ENCODE measurements at places on chromosomes 11 and 22.

- DNase-seq: peak; percentile 40
Observed at GRCh38 chr11:86644291-86644690, 28.1 kb downstream of the ME3 start.

DNA sequence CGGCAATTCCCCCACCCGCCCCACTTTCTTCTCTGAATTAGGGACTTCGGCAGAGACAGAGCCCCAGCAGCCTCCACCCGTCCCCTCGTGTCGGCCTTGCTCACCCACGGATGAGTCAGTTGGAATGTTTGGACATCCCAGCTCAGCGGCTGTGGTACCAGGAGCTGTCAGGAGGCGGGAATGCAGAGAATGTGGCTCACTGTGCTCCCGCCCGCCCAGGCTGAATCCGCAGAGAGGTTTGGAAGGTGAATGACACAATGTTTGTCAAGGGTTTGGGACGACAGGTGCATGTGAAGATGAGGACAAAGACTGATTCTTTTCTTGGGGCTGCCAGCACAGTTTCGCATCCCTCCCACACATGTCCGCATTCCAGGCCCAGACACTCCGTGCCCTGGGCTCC is 39.6 kb downstream of the LIF start:
- DNase-seq: peak; percentile 99

GRCh38 chr22:45647532-45648225 is 24.0 kb upstream of the ATXN10 start:
- no peak for DNase-seq

DNA sequence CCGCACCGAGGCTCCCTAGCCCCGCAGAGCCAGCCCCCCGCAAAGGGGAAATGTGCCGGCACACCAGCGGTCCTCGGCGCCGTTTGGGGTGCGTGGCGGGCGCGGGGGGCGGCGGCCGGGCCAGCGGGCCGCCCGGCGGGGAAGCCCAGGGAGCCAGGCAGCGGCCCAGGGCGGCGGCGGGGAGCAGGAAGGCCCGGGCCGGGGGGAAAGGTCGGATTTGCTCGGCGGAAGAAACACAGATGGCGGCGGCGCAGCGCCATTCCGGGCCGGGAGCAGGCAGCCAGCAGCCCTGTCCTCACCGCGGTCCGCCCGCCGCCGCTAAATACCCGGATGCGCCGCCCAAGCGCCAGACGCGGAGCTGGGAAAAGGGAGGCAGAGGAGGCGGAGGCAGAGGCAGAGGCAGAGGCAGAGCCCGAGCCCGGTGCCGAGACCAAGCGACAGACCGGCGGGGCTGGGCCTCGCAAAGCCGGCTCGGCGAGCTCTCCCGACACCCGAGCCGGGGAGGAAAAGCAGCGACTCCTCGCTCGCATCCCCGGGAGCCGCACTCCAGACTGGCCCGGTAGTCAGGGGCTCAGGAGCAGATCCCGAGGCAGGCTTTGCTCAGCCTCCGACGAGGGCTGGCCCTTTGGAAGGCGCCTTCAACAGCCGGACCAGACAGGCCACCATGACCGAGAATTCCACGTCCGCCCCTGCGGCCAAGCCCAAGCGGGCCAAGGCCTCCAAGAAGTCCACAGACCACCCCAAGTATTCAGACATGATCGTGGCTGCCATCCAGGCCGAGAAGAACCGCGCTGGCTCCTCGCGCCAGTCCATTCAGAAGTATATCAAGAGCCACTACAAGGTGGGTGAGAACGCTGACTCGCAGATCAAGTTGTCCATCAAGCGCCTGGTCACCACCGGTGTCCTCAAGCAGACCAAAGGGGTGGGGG is 2.6 kb upstream of the GCAT start:
- peak; percentile 84 for DNase-seq

GRCh38 chr22:19997561-19998231 is 18.9 kb downstream of the ARVCF start:
- DNase-seq: no peak

DNA sequence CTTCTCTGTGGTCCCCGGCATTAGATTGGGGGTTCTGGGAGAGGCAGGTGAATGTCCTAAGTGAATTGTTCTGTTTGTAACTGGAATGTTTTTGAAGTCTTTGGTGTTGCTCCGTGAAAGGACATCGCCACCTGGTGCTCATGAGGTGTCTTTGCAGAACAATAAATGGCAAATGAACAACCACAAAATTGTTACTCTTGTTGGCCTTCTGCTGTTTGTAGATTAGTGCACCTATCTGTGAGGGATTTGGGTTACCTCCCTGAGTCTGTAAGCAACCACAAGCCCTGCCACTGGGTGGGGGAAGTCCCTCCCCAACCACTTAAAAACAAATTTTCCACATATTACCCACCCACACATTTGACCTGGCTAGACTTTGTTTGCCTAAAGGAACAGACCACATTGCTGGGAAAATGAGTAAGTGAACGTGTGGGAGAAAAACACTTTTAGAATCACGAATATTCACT is 4.7 kb downstream of the MPEG1 start:
- DNase-seq: peak; percentile 49

GRCh38 chr11:77302752-77303151 is 1.3 kb upstream of the GDPD4 start:
- no peak for DNase-seq

DNA sequence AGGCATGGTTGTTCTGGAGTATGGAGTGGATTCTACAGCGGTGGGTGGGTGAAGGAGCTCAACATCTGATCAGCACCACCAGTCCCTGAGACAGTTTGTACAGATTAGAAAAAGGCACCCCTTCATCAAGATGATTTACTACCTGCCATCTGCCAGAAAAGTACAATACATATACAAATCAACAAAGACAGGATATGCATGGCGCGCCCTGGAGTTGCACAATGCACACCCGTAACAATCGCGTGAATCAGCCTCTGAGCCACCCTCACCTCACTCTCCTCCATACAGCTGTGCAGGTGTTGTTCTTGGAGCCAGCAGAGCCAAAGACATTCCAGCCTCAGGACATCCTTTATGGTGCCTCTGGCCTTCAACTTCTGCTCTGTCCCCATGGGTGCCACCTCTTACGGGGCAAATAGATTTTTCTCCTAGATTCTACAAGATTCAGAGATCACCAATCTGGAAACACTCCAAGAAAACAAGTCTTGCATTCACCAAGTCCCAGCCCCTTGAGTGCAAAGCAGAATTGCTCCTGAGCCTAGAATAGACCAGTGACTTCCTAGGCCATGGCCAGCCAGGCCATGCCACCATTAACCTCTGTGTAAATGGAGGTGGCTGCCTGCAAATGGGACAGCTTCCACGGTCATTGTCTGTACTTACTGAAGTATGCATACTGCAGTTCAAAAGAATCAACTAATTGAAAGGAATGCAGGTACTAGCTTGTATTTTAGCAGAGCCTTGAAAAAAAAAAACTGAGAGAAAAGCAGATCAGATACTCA is 490.9 kb downstream of the SOX6 start:
- DNase-seq: no peak
